Stimulated activated CD8-positive, alpha-beta memory T cell treated with anti-CD3 and anti-CD28 coated beads, Interleukin-4, amount 100 ng/mL, for 1 hour (primary cell): ENCODE measurements at places on chromosomes 16 and 17.

- DNase-seq, result no peak
These were observed 47.3 kb downstream of the NLRP1 start for GRCh38 chr17:5536866-5537650.

GRCh38 chr16:23640615-23640930 is 537 bp downstream of the PALB2 start:
- no peak for DNase-seq

GRCh38 chr17:9833922-9834321 is 8.2 kb downstream of the GLP2R start:
- no peak for DNase-seq

GRCh38 chr17:37089956-37090355 is 141.2 kb downstream of the AATF start:
- peak; percentile 30 for DNase-seq

DNA sequence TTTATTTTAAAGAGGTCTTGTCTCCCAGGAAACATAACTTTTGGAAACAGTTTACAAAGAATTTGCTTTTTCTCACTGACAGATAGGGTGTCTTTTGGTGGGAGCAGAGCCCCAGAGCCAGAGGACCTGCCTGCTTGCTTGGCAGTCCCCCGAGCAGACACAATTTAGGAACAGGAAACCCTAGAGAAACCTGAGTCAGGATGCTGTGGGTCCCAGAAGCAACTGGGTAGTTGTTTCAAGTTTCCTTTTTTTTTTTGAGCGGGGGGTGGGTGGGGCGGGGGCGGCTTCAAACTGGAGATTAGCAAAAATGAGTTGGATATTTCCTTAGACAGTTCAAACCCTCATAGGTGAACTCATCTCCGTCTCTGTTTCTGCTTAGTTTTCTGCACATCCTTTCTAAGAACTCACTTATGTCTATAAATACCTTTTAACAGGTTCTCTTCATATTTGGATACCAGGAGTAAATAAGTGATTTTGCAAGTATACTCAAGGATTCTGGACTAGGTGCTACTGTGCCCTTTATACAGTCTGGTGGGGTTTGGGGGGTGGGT is 135.1 kb downstream of the PRKCA start:
- DNase-seq, result no peak

GRCh38 chr17:77914385-77915254 is 43.9 kb upstream of the TNRC6C start:
- DNase-seq, result no peak

- DNase-seq, result no peak
These were observed 6.8 kb downstream of the ELOB start for GRCh38 chr16:2770057-2770951.

GRCh38 chr17:39339272-39339671 is 62.2 kb downstream of the FBXL20 start:
- DNase-seq, result no peak

- no peak for DNase-seq
These were observed 8.2 kb downstream of the PLCD3 start for GRCh38 chr17:45123930-45124796.

GRCh38 chr17:27323538-27324215 is 29.8 kb downstream of the WSB1 start:
- no peak for DNase-seq

DNA sequence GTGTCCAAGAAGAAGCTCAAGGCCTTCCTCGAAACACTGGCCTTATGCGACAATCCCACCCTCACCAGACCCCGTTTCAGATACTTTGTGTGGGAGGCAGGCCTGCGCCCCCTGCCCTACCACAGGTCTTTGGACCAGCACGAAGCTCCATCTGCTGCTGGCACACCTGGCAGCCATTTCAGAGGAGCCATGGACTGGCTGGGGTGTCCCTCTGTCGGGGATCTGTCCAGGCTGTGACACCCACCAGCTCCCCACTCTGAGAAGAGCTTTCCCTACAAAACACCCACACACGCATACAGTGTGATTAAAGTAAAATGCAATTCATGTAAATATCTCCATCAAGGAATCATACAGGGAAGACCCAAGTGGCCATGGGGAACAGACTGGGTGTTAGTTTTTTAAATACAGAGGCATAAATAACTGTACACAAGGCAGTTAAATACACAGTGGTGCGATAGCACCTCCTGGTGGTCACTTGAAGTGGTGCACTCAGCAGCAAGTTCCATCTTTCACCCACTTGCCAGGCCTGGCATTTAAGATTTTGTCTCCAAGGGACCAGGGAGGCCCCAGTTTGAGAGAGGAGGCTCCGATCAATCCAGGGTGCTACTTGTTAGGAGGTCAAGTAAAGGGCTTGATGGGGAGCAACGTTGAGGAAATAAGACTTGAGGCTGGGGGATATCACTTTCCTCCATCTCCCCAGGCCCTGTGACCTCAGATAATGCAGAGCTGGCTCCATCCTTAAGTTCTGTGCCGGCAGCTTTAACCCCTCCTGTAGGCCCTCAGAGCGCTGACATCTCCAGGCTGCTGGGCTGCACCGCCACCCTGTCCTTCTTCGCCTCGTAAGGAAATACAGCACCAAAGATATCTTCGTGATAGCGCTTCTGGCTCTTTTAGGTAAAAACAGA is 43.6 kb downstream of the NOS2 start:
- no peak for DNase-seq

DNA sequence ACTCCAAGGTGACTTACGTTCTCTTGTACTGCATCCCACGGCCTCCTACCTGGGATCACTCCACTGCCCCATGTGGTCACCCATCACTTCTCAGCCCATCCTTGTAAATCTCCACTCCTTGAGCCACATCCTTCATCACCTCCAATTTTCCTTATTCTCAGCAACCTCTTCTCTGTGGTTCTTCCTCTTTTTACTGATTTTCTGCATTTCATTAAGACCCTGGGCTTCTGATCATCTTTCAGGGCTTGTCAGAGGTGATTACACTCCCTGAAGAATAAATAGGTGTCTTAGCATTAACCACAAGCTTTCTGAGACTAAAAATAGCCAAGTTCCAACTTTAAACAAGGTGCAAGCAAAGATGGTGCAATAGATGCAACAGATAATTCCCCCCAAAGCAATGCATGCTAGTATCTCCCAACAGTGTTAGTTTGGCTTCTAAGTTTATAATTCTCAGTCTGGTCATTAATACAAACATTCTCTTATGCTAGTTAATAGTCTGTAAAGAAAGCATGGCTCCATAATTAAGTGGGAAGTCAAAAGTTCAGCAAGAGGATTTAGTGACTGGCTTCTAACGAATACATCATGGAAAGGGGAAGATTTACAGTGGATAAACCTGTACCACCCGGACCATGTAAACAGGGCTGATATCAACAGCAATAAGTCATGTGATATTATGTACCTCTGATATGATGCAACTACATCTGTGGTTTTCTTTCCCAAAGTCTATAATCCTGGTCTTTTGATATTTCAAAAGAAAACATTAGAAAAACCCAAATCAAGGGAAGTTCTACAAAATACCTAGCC is 47.4 kb upstream of the FOXJ1 start:
- no peak for DNase-seq

DNA sequence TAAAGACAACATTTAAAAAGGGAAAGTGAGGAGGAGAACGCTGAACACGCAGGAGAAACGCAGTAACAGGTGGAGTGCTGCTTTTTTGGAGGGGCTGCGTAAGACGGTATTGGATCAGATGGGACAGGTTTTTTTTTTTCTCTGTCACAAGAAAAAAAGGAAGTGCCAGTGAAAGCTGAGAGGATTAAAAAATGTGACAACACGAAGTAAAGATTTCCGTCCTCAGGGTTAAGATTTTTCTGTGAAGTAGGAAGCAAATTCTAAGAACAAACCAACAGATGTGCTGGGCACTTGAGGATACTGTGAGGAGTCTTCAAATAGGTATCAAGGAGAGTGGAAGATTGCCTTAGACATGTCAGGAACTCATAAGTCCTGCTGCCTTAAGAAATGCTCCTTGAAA is 5.8 kb upstream of the ABCA9 start:
- no peak for DNase-seq

DNA sequence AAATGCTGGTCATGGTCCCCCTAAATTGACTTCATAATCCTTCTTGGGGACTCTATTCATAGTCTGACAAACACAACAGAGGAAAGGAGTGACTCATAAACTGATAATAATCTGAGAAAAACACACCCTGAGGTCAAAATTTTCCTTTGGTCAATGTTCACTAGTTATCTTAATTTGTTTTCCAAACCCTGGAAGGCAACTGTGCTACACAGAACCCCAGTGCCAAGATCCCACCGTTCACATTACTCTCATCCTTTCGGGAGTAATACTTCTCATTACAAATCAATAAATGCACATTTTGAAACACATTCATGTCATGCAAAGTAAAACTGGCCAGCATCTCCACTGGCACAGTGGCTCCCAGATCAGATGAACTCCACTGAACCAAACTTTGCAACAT is 23.2 kb downstream of the COIL start:
- no peak for DNase-seq

- peak; percentile 51 for DNase-seq
These were observed 233.6 kb downstream of the SEC14L1 start for GRCh38 chr17:77374170-77374936.

DNA sequence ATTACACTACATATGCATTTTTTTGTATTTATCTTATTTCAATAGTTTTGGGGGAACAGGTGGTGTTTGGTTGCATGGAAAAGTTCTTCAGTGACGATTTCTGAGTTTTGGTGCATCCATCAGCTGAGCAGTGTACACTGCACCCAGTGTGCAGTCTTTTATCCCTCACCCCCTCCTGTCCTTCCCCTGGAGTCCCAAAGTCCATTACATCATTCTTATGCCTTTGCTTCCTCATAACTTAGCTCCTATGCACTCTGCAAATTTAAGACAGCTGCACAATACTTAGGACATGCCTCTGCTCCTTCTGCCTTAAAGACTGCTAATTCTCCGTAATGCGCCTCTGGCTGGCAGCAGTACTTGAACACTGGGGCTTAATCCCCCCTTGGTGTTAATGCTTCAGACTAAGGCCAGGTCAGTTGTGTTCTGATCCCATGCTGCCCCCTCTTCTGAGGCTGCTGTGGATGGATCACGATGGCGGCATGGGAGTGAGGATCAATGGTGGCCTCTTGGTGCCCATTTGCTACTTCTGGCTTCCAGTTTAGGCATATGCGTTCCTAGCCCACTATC is 146.2 kb downstream of the PARN start:
- no peak for DNase-seq

DNA sequence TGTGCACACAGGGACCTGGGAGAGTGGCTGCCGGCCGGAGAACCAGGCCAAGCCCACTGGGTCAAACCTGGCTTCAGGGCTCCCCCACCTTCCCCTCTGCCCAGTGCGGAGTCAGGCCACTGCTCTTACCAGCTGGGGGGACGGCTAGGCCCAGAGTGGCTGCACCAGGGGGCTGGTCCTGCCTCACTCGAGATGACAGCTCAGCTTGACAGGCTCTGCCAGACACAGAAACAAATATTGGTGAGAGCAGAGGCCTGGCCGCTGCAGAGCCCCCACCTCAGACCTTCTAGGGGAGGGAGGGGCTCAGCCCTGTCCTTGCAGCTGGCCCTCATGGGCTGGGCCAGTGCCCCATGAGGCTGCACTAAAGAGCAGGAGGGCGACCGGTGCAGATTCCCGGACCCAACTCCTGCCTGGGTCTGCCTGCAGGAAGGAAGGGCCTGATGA is 4.5 kb downstream of the NUDT16L1 start:
- DNase-seq, result no peak

- DNase-seq, result no peak
These were observed 36.1 kb downstream of the CYB5D2 start for GRCh38 chr17:4179071-4179470.

GRCh38 chr16:52549011-52549692 is 2.2 kb upstream of the TOX3 start:
- no peak for DNase-seq

DNA sequence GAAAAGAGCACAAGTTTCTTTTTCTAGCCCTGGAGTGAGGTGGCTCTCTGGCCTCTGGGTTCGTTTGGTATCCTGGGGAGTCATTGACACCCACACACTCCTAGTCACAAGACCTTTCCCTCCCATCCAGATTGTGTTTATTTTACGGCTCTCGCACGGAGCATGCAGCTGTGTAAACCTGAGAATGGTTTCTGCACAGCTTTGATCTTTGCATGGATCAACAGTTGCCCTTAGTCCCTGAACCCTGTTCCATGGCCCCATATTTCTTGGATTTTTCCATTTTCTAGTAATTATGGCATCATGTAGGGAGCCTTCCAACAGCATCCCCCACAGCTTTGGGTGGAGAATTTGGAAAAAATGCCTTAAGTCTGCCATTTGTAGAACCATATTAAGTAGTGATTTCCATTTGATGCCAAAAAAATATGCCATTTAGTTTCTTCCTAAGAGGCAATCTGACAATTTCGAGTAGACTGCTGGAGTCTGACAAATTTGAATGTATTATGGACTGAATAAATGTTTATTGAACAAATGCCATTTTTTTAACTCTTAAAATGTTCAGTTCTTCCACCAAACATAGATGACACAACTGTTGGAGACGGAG is 197.7 kb downstream of the WWOX start:
- no peak for DNase-seq

- DNase-seq, result no peak
These were observed 1.5 kb downstream of the BCL6B start for GRCh38 chr17:7024402-7024785.

- no peak for DNase-seq
These were observed 1.7 kb upstream of the RRAD start for GRCh38 chr16:66926961-66927436.

- no peak for DNase-seq
These were observed 1.1 kb downstream of the PHF12 start for GRCh38 chr17:28950017-28950751.

GRCh38 chr16:54657709-54658102 is 273.0 kb upstream of the IRX5 start:
- DNase-seq, result no peak

- DNase-seq, result no peak
These were observed 110.1 kb downstream of the XYLT1 start for GRCh38 chr16:17360693-17361122.

GRCh38 chr17:32523827-32524552 is 37.2 kb downstream of the CDK5R1 start:
- DNase-seq, result no peak

GRCh38 chr17:9120471-9120870 is 99.2 kb downstream of the NTN1 start:
- no peak for DNase-seq

GRCh38 chr16:23667355-23667659 is 11.4 kb upstream of the PLK1 start:
- no peak for DNase-seq
